Fibroblast of villous mesenchyme (primary cell): ENCODE measurements at places on chromosomes 3 and 15. TPM values are rescaled to one million over a fixed set of nuclear protein-coding genes. Genes with fewer than 3 reads are reported as not detected.
A peak's percentile ranks its signal among the peaks of the same experiment; 100 is the strongest.

The CHST13 gene
- total RNA-seq = not detected in 2 replicates

The RPLP1 gene
- total RNA-seq = 73.8 and 79.6 TPM in 2 replicates

The GOLIM4 gene
- 44.8 and 49.2 TPM in 2 replicates for total RNA-seq

- no peak for DNase-seq
Observed at GRCh38 chr3:100574536-100574935, 34.9 kb upstream of the ADGRG7 start.

DNA sequence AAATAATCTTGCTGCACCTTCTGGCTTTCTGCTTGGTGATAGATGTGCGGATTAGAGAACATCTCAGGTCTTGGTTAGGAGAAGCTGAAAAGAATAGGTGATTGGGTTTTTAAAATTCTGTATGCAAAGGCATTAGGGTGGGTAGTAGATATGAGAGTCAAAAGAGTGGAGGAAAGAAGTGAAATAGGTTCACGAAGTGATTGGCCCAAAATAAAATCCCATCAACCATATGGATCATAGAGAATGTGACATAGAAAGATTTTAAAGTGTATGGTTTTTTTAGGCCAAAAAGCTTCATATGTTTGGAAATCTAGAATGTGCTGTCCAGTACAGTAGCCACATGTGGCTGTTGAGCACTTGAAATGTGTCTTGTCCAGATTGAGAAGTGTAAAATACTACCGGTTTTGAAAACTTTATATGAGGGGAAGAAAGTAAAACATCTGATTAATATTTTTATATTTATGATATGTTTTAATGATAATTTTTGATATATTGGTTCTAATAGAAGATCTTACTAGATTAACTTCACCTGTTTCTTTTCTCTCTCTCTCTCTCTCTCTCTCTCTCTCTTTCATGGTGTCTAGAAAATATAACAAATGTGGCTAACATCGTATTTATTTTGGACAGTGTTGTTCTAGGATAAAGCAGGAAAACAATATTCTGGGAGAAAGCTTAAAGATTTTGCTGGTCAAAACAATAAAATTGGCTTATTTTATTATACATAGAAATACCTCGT lies 2.9 kb downstream of the MBNL1 start:
- no peak for DNase-seq

DNA sequence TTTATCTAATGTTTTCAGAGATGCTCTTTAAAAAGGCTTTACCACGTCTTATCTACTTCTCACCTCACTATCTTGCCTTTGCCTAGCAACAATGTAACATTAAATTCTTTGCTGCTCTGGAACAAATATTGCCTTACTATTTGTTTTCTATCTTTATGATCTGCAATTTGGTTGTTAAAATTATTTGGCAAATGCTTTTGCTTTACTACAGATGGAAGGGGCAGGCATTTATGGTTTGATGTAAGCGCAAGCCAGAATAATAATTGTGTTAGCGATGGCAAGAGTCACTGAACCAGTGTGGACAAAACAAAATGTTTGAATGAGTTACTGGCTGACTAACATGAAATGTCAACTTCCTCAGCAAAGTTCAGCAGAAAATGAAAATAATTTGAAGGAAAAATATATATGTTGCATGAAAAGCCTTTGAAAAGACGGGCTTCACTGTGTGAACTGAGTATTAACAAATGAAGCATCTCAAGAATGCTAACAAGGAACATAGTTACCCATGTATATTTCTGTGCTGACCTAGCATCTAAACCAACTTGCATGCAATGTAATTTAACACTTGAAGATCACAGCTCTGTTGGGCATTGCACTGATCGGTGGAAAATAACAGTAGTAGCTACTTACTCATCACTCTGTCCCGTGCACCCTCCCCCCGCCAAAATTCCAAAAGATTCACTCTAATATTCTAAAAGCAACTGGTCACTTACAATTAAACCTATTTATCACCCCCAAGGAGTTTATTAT lies 454.0 kb upstream of the ARHGEF26 start:
- DNase-seq = peak; percentile 7

DNA sequence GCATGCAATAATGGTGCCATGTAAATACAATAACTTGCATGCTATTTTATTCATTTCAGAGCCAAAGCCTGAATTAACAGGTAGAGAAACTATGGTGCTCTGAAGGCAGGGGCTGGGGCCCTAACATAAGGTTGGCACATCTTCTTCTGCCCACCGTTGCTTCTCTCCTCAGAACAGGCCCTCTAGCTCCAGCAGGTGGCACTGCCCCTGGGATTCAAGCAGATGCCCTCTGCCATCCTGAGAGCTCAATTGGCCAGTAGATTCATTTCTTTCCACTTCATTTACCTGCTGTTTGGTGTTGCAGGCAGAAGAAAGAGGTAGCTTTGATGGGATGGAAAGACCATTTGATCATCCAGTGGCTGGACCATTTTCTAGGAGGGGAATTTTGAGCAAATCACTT lies 130.5 kb downstream of the FOXB1 start:
- no peak for DNase-seq

- DNase-seq = no peak
Observed at GRCh38 chr3:10547841-10548783, 42.7 kb upstream of the ATP2B2 start.

The SCG5 gene
- 8.7 and 17.7 TPM in 2 replicates for total RNA-seq

- DNase-seq = no peak
Observed at GRCh38 chr3:36689560-36689959, 74.8 kb downstream of the DCLK3 start.

DNA sequence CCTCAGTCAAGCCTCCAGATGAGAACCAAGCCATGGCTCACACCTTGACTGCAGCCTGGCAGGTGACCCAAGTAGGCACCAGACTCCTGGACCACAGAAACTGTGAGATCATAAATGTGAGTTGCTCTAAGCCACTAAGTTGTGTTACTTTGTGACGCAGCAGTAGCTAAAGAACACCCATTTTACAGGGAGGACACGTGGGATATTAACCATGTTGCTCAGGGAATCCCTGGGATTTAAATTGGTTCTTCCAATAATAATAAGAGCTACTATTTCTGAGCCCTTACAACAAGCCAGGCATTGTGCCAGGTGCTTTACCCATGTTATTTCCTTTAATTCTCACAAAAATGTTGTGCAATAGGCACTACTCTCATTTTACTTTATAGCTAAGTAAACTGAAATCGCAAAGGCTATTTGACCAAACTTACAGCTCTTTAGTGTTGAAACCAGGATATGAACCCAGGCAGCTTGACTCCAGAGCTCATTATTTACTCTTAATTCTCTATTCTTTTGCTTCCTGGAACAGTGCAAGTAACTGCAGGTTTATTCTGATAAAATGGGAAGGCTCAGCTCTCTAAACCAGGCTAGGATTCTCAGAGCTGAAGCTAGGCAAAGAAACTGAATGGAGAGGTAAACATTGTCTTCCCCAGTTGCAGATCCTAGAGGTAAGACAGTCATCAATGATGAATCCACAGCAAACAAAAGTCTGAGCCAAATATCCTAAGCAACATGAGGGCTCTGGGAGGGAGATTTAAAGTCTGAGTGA lies 294.4 kb downstream of the KBTBD8 start:
- DNase-seq = peak; percentile 2

GRCh38 chr3:111210003-111210711 lies 138.5 kb downstream of the NECTIN3 start:
- peak; percentile 82 for DNase-seq

- no peak for DNase-seq
Observed at GRCh38 chr3:45124352-45124751, 21.8 kb downstream of the CDCP1 start.

DNA sequence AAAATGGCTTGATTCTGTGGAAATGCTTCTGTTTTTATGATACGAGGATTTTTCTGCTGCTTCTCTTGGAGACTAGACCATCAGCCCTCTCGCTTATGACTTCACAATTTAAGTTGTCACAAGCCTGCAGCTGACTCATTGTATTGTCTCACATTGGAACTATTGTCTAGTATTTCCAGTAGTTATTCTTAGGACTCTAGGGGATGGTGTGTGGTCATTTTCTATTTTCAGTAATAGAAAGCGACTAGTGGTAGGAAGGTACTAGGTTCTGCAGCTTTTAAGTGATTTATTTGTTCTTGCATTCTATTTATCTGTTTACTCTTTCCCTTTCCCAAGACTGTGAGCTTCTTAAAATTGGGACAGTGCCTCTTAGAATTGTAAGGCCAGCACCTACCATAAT lies 66.3 kb upstream of the CRTC3 start:
- peak; percentile 62 for DNase-seq

The VPS18 gene
- 48.8 and 62.2 TPM in 2 replicates for total RNA-seq

DNA sequence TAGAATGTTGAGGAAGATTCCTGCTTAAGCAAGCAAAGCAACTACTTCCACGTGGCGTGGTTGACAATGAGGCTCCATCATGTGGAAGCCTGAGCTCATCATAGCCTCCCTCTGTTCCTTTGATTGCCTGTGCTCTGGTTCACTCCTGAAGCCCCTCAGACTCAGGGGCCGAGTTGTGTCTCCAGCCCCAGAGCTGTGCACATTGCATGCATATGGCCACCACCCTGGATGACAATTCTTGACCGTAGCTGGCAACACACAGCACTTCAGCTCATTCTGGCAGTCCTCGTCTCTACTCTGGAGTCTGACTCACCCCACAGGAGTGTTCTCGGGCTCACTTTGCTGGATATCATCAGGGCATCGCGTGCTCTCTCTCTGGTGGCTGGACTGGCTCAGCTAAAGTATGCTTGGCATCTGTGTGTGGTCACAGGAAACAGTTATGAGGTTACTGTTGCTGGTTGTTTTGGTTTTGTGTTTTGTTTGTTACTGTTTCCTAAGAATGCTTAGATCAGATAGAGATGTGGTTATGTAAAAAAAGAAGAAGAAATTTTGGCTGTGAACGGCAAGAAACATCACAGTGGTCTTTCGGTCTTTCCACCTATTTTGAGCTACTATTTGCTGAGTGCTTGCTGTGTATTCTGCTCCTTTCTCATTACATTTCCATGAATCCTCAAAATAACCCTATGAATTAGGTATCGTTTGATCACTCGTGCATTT lies 41.6 kb upstream of the MRPS22 start:
- peak; percentile 99 for DNase-seq

The NR1I2 gene
- total RNA-seq = under 0.01 TPM in 2 replicates

DNA sequence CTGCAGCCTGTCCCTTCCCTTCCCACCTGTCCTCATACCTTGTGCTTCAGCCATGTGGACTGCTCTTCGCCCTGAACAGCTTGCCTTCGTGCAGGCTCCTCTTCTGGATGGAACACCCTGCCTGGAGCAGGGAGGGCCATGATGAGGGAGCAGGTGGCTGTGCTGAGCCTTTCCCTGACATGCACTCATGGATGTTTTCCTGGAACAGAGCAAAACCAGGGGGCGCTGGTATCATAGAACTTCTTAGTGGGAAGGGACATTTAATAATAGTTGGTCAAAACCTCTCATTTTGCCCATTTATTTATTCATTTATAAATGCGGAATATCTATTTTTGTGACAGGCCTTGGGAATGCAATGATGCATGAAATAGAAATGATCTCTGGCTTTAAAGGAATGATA lies 149.3 kb downstream of the CACNA1D start:
- DNase-seq = no peak

DNA sequence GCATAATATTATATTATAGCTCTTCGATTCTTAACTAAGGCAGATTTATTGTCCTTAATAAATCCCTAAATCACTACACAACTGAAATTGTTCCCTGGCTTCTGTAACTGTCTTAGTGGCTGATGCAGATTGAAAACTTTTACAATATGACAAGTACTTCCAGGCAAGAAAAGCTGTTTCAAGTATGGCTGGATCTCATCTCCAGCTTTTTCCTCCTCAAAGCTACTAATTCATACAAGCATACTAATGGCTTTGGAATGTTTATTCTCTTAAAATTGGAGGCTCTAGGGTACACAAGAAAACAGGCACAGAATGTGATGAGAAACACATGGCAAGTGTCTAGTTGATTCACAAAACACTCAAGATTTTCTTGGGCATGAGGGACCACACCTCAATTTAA lies 351.5 kb upstream of the ICE2 start:
- peak; percentile 30 for DNase-seq

- no peak for DNase-seq
Observed at GRCh38 chr3:185647134-185647879, 61.2 kb downstream of the SENP2 start.

- no peak for DNase-seq
Observed at GRCh38 chr3:34198309-34198708, 399.9 kb downstream of the PDCD6IP start.

The TMC3 gene
- total RNA-seq = not detected in 2 replicates

The OR5K2 gene
- not detected in 2 replicates for total RNA-seq

DNA sequence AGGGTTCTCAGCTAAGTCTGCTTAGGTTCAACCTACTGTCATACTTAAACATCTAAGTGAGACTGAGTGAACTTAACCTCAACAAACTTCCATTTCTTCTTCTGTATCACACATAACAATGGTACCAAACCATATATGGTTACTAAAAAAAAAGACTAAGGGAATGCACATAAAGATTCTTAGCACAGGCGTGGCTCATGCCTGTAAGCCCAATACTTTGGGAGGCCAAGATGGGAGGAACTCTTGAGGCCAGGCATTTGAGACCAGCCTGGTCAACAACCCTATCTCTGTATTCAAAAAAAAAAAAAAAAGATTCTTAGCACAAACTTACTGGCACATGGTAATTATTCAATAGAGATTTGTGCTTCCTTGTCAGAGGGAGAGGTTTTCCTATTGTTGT lies 57.9 kb downstream of the ACAP2 start:
- DNase-seq = no peak

The LMAN1L gene
- not detected in 2 replicates for total RNA-seq

DNA sequence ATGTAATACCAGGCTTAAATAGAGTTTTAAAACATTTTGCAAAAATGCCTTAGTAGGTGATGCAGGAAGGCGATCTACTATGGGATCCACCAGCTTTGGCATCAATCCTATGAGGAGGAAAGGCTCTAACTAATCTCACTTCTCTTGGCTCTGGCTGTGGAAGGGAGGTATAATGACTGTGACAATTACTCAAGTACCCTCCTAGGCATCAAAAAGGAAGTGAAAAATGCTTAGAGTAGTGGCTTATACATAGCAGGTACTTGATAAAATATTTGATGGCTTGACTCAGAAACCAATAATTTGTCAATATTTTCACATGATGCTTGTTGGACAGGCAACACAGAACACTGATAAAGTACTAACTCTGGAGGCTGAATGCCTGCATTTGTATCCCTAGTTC lies 34.1 kb upstream of the SERPINI2 start:
- no peak for DNase-seq

- DNase-seq = no peak
Observed at GRCh38 chr15:77138167-77138522, 67.2 kb upstream of the TSPAN3 start.

DNA sequence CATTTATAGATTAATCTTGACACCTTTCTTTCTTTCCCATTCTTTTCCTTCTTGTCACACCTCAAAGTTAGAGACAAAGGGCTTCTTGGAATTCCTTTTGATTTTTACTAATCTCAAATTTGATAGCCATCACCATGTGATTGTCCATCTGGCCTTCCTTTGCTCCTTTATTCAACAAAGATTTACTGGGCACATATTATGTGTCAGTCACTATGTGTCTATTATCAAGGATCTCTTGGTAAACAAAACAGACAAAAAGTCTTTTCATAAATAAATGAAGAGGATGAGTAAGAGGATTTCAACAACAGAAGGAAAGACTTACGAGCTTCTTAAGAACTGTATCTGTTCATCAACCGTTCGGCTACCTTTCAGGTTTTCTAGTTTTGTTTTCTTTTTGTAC lies 56.5 kb downstream of the SAMMSON start:
- no peak for DNase-seq
